Amygdala (tissue), 56 donors: ENCODE measurements at places on chromosomes 4 and X.

DNA sequence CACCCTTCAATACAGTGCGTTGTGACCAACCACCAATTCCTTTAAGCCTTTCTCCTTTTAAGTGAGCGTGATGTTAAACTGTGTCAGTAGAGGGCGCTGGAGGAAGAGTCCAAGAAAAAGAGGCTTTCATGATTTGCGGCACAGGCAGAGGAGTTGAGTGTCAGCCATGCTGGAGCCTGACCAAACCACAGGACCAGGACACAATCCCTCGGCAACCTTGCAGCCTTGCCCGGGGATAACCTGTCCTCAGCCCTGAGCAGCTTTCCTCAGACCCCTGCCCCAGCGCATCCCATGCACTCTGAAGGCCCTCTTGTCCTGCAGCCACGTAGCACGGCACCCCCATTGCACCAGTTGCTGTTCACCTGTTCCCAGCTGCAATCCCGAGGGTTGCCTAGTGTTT, 53.5 kb upstream of the SMIM31 start:
- no peak for DNase-seq

DNA sequence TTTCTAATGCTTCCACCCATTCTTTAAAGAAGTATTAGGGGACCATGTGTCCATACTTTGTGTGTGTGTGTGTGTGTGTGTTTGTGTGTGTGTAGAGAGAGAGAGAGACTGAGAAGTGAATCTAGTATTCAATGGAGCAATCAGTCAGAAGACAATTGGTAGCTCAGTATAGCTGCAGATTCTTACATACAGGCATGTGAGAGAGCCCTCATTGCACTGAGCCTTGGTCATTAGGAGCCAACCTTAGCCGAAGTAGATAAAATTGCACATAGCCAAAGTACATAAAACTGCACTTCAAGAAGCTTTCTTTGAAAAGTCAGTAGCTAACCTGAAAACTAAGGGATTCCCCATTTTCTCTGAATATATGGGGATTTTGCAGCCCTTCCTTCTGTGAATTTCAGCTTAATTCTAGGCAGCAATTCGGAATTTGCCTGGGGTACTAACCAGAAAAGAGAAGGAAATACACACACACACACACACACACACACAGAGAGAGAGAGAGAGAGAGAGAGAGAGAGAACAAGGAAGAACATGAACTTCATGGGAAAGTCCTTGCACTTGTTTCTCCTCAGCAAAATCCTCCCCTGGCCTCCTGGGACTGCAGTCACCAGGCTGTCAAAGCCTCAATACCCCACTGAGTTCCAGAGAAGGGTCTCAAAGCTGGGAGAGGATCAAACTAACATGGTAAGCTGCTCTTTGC, 1.7 kb upstream of the PRDM8 start:
- DNase-seq: no peak

DNA sequence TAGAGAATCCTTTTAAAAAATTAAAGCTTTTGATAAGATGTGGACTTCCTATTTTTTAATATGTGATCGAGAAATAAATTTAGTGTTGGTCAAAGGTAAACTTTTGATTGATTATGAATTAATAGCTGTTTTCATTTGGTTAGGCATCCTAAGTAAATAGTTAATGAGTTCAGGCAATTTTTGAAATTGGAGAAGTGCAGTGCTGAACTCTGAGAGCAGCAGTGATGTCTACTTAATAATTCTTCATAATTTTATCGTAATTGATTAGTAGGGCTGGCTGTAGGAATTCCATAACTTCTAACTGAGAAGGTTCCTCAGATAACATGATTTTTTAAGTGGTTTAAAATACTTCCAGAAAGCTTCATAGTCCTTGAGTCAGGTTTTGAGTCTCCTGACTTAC, 1.5 kb downstream of the MND1 start:
- DNase-seq: no peak

DNA sequence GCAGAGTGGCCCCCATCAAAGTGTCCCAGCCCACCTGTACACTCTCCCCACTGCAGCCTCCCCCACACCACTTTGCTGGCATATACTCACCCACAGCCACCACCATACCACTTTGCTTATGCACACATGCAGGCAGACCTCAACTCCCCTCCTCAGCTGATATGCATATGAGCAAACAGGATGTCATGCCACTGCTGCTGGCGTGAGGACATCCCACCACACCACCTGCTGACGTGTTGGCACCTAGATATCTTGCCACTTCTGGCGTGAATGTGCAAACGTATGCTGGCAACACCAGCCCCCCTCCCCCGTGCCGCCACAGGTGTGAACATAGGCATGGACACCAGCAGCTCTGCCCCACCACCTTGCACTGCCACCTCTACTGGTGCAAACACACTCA, 22.4 kb upstream of the MAGEA8 start:
- no peak for DNase-seq
